Epithelial cell of proximal tubule (primary cell): ENCODE measurements at places on chromosomes 4 and X.

GRCh38 chrX:113935518-113935917 is 648.4 kb upstream of the HTR2C start:
- DNase-seq, result no peak

- DNase-seq, result no peak
These were observed 471.2 kb downstream of the IQCM start for GRCh38 chr4:149344436-149344835.

DNA sequence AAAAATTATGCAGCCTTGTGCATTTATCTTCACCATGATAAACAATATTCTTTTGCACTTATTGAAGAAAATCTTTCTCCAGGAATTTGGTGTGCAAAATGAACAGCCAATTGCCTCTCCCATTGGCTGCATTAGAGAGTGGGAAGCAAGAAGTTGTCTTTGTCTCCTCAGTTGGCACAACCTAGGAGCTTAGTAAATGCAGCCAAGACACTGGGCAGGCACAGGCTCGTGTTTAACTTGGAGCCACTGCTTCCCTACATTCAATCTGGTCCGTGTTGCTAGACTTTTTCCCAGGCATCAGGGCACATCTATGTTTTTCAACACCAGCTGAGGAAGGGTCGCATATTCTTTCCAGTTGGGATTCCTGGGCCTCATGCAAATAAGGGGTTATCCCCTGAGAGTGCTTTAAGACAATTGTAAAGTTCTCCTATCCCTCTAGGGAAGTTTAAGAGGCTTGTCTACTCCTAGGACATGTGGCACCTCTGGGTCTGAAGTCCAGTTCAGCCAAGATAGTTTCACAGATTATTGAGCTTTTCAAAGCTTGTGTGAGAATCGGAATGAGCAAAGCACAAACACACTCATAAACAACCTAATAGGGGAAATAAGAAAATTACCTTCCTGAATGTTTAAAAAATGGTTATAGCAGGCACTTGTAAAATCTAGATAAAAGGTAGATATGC is 31.8 kb upstream of the SRD5A3 start:
- DNase-seq, result no peak

DNA sequence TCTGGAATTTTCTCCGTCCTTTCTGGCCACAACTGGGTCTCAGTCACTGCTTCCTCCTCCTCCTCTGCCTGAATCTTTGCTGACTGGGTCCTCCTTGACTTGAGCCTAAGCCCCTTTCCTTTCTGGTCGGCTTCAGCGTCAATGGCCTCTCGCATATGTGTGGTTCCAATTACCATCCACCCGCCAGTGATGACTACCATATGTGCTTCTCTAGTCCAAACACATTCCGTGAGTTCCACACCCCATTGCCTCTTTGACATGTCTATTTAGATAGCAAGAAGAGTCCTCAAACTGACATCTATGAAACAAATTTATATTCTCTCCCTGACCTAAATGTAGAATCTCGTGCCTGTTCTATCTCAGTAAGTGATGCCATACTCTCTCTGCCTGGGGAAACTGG is 19.8 kb downstream of the MXRA5 start:
- no peak for DNase-seq

DNA sequence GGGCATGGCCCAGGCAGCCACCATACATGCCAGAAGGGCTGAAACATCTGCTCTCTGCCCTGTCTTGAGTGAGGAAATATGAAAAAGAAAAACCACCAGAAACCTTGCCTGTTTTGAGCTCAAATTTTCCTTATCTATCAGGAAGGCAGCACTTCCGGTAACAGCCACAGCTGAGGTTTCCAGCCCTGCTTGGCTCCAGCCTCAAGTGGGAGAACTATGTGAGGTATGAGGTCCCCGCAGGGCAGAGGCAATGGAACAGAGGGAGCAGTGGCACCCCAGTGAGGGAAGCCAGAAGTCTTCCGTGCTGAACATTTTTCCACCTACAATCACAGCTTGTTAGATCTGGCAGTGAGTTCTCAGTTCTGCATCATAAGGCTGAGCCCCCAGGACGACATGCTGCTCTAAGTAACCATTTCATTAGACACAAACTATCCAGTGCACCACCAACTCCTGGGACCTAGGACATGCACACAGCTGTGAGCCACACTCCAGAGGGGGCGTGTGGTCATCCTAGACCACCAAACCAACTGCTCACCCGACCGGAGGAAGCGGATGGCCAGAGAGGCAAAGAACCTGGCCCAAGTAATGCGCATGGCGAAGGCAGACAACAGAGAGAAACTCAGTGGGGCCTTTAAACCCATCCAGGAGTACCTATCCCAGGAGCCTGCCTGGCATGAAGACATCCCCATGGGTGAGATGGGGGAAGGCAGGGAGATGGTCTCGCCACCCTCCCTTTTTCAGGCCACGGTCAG is 22.6 kb downstream of the WDR1 start:
- no peak for DNase-seq

GRCh38 chrX:139892512-139892911 is 40.3 kb downstream of the ATP11C start:
- DNase-seq, result no peak

DNA sequence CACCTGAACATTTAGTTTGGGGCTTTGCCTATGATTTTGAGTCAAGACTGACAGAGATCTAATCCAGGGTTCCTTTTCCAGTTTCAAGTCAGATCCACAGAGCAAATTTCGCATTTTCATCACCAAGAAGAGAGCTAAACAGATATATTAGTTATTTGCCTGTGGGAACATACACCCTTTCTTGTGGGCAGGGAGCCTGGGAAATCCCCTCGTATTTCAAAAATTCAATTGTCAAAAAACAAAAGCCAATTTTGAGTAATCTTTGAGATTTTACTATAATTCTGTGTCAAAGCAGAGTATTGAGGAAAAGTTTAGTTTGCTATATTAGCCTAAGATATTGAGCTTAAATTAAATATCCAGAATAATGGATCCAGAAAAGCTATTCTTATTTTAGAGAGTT is 56.6 kb downstream of the AFM start:
- no peak for DNase-seq

GRCh38 chr4:4984186-4984585 is 35.1 kb downstream of the CYTL1 start:
- DNase-seq, result no peak

- no peak for DNase-seq
These were observed 771 bp downstream of the NAP1L2 start for GRCh38 chrX:73213734-73214425.

- no peak for DNase-seq
These were observed 27.2 kb downstream of the HDX start for GRCh38 chrX:84475101-84475500.

- no peak for DNase-seq
These were observed 61.7 kb downstream of the PALLD start for GRCh38 chr4:168558599-168558998.

DNA sequence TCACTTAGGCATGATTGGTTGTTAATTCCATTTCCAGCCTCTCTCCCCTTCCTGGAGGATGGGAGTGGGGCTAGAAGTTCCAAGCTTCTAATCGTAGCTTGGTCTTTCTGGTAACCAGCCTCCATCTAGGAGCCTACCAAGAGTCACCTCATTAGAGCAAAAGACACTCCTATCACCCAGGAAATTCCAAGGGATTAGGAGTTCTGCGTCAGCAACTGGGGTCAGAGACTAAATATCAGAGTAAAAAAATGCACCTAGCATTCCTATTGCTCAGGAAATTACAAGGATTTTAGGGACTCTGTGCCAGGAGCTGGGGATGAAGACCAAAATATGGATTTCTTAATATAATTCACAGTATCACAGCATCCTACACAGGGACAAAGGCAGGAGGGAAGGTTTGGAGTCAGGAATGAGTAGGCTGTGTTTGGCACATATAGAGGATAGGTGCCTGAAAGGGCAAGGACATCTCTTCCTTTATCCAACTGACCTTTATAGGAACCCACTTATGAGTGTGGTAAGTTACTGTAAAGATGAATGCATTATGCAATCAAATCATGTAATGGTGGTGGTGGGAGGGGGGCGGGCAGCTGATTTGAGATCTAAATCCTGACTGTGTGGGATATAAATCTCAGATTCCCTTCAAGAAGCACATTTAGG is 30.5 kb upstream of the LIMCH1 start:
- DNase-seq, result no peak

- no peak for DNase-seq
These were observed 38.0 kb downstream of the MOB1B start for GRCh38 chr4:70940134-70940533.

DNA sequence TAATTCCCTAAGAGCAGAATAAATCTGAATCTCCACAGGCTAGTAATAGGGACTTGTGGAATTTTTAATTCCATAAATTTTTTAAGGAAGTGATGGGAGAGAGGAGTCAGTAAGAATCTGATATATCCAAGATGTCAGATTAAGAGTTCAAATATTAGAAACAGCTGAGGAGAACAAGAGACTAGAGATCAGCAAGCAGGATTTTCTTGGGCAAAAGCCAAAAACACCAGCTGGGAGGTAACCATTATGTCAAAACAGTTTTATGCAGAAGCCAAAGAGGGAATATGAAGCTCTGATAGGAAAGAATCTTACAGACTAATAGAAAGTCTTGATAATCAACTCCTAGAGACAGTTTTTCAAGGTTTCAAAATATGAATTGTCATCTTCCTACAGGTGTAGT is 72.2 kb upstream of the RBPJ start:
- no peak for DNase-seq
